ENCODE measurements at places on chromosomes 12 and 14. TPM values are rescaled to one million over a fixed set of nuclear protein-coding genes. Genes with fewer than 3 reads are reported as not detected.

- no peak for DNase-seq
Observed at GRCh38 chr12:117063162-117063911, 35.9 kb downstream of the TESC start.

DNA sequence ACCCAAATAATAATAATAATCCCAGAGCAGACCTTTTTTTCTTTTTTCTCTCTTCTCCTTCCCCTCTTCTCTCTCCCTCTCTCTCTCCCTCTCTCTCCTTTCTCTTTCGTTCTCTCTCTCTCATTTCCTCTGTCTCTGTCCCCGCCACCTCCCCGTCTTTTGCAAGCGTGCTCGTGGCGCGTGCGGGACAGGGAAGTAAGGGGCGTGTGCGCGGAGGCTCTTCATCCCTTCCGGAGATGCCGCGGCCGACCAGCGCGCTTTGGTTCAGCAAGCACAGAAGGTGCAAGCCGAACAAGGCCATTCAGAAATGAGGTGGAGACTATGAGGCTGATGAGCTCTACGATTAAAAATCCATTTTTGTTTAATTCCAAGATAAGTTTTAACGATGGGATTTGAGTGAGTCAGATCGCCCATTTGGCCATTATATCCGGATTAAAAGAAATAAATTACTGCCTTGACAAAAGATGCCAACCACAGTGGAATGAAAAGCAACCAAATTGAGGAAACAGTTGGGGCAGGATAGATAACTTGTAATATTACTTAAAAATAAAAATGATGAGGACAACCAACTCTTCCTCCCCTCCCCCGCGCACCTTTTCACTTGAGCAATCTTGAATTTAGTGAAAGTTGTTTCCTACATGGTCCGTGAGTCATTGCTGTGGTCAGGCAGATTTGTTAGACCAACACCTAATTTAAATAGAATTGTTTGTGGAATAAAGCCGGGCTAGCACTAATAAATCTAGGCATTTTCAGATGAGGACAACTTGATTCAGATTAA lies 1.2 kb upstream of the AMIGO2 start:
- no peak for DNase-seq

The KLRB1 gene
- polyA plus RNA-seq, result not detected

The LRRK2 gene
- polyA plus RNA-seq, result 0.06 TPM

- no peak for DNase-seq
Observed at GRCh38 chr14:36519431-36520321, at the start of gene NKX2-1. Gene NKX2-1, minus strand, starts transcription at chr14:36520232. Its CDS starts 103 bp downstream, at chr14:36520129.

DNA sequence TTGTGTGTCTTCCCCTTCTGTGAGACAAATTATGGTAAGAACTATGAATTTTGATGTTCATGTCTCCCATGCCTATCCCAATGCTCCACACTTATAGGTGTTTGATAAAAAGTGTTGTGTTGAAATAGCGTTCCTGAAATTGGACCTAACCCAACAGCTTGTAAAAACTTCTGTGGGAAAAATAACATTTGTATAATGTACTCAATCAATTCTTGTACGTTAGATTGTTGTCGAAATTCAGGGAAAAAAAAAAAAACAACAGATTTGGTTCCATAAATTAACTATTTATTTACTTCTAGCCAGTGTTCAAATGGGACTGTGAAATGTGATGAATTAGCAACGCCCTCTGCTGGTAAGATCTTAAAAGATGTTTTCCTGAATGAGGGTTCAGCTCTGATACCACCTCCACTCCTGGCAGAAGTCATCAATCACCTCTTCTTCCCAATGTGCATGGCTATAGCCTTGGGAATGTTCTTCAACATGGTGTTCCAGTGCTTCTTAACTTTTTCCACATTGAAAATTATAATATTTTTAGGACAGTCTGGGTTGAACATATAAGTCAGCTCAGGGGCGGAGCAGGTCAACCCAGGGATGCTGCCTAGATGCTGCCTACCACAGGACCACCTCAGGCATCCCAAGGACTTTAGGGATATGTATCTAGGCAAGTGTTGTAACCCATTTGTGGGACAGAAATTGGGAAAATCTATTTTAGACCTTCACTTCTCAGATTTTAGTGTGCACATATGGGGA lies 170.6 kb downstream of the OTOGL start:
- DNase-seq, result no peak

- DNase-seq, result no peak
Observed at GRCh38 chr12:122244565-122245371, 18.9 kb upstream of the DIABLO start.

DNA sequence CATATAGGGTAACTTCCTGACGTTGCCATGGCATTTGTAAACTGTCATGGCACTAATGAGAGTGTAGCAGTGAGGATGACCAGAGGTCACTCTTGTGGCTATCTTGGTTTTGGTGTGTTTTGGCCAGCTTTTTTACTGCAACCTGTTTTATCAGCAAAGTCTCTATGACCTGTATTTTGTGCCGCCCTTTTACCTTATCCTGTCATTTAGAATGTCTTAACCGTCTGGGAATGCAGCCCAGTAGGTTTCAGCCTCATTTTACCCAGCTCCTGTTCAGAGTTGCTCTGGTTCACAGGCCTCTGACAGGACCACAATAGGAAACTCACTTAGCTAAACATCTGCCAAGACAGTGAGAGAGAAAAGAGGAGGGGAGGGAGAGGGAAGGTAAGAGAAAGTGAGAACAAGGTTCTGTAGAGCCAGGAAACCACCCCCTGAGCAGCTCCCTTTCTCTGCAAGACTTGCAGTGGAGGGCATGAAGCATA lies 64.8 kb upstream of the PLEKHG3 start:
- DNase-seq, result no peak

The OASL gene
- not detected for polyA plus RNA-seq

DNA sequence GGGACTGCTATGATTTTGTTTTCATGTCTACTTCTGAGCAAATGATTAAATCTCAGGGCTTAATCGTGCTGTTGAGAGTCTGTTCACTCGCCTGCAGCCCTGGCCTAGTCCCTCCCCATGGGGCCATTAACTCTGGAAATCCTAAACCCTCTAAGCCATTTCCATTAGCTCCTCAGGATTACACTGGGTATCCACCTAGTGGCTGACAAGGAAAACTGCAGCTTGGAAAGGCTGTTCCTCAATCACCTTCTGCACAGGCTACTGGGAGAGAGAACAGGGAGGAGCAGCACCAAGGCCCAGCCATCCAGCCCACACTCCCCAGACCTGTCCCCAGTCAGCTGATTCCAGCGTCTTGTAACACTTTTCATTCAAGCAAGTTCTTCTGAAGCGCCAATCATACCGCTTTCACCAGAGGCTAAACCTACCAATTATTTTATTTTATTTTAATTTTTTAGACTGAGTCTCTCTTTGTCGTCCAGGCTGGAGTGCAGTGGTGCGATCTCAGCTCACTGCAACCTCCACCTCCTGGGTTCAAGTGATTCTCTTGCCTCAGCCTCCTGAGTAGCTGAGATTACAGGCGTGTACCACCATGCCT lies 48.7 kb downstream of the NEUROD4 start:
- DNase-seq, result no peak

- DNase-seq, result no peak
Observed at GRCh38 chr12:20345866-20346265, 22.5 kb upstream of the PDE3A start.

The SLC5A8 gene
- 0.21 TPM for polyA plus RNA-seq

The POLE gene
- 93.1 TPM for polyA plus RNA-seq

DNA sequence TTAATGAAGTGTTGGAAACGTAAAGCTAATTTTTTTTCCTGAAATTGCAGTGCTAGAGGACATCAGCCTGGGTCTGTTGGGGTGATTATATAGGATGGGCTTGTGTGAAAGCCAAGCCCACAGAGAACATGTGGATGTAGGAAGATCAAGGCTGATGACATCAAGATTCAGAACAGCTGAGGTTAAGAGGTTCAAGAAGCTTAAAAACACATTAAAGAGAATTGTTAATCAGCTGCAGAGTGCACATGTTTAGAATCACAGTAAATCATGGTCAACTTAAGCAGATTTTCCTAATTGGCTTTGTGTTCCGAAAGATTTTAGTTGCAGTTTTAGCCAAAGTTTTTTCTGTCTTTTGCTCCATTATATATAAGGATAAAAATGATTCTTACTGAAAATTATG lies 87.9 kb upstream of the PRICKLE1 start:
- DNase-seq, result no peak

The SLC6A15 gene
- 3.1 TPM for polyA plus RNA-seq

DNA sequence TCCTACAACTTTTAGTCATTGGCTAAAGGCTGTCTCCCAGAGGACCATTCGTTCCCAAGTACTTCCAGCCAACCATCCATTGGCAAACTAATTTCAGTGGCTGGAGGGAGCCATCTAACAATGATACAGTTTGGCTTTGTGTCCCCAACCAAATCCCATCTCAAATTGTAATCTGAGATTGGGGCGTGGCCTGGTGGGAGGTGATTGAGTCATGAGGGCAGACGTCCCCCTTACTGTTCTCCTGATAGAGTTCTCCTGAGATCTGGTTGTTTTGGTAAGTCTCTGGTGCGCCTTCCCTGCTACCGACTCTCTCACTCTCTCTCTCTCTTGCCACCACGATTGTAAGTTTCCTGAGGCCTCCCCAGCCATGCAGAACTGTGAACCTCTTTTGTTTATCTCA lies 99.7 kb upstream of the FUT8 start:
- no peak for DNase-seq

The MEG3 gene
- 0.17 TPM for polyA plus RNA-seq

The GAS2L3 gene
- 2.1 TPM for polyA plus RNA-seq

The OTUB2 gene
- polyA plus RNA-seq, result 2.2 TPM

- DNase-seq, result no peak
Observed at GRCh38 chr12:39294715-39295114, 148.2 kb downstream of the KIF21A start.

The BHLHE41 gene
- polyA plus RNA-seq, result 1.1 TPM

The MYF6 gene
- 0.39 TPM for polyA plus RNA-seq

All from H1 (cell line).